Panc1 (cell line): ENCODE measurements at places on chromosomes 12 and 14. TPM values are rescaled to one million over a fixed set of nuclear protein-coding genes. Genes with fewer than 3 reads are reported as not detected.

Gene RPGRIP1
- total RNA-seq = 0.28 TPM

GRCh38 chr14:66638689-66639088 lies 130.7 kb downstream of the GPHN start:
- no peak for DNase-seq

DNA sequence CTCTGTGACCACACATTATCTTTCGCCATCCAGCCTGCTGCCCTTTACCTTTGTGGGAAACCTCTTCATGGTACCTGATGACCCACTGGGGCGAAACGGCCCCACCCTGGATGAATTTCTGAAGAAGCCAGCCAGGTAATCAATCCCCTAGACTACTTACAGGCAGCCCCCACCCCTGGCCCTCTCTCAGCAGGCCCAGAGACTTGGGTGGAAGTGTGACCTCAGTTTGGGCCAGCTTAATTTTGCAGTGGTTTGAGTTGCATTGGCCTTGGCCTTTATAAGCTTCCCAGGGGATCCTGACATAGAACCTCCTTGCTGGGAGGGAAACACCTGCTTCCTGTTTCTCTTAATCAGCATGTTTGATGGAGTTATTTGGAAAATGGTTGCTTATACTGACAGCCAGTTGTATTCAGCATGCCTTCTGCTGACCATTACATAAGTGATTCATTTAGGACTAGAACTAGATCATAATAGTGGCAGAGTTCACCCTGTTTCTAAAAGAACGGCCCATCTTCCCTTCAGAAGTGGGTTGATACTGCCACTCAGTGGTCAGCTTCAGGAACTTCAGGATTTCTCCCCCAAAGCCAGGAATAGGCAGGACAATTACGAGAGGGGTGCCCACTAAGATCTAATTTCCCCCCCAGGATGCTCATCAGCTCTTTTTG lies 6.1 kb downstream of the SDR39U1 start:
- DNase-seq = no peak

GRCh38 chr12:80632835-80633234 lies 74.6 kb upstream of the MYF6 start:
- no peak for DNase-seq
